WTC11 (cell line): ENCODE measurements at places on chromosomes 6 and 20. TPM values are rescaled to one million over a fixed set of nuclear protein-coding genes. Genes with fewer than 3 reads are reported as not detected.

DNA sequence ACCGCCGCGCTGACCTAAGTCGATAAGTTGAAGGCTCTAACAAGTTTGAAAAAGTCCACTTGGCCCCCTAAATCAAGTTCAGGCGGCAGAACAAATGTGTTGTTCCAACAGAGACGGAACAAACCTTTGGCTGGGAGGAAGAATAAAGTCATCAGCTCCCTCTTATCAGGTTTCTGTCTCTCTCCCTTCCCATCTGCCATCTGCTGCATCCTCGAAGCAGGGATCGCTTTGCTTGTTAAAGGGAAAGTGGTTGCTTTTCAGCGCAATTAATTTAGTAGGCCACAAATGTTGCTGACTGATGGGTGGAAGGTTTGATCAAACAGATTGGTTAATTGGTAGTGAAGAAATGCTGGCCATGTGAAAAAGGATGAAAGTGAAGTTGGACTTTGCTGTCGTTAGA is 64.3 kb downstream of the CDH4 start:
- no peak for DNase-seq
- H3K27me3 ChIP-seq: peaks cover 31% of the 10 kb centered on the region
- no peak overlapping the region for H3K27ac ChIP-seq
- peaks cover 3% of the 10 kb centered on the region; the same call in 1 of the 2 replicates for H3K4me1 ChIP-seq
- no peak overlapping the region for H3K4me3 ChIP-seq

DNA sequence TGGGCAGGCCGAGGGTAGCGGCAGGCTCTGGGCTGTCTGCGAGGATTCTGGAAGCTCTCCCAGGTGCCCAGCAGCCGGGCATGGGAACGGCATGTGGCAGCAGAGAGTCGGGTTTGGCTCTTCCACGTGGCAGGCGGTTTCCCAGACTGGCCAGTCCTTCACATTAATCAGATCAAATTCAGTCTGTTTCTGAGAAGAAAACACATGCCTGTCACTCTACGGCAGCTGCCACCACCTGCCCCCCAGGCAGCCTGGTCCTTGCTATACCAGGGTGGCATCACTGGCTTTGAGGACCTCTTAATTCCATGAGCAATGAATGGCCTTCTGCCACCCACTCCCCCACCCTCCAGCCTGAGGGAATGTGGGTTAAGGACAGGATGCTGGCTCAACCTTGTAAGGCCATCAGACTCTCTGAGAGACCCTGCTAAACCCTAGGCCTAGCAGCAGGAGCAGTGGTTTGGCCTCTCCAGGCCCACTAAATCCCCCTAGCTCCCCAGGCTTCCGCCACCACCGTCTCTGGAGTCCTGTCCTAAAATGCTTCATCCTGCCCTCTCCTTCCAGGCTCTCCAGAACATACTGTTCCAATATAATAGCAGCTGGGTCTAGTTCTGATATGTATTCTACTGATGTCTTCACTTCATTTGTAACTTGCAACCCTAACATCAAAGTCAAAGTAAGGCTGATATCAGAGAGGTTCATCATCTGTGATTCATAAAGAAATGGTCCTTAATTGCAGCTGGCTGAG is 47.8 kb downstream of the PLCG1 start:
- H3K4me3 ChIP-seq: no peak overlapping the region
- no peaks in the 10 kb centered on the region for H3K36me3 ChIP-seq
- H3K4me1 ChIP-seq: no peaks in the 10 kb centered on the region

GRCh38 chr6:150250826-150251225 is 108.0 kb downstream of the PPP1R14C start:
- peak; percentile 20 for DNase-seq
- no peak overlapping the region; the same call in 1 of the 2 replicates for H3K27ac ChIP-seq
- peaks cover 9% of the 10 kb centered on the region for H3K27me3 ChIP-seq
- peaks cover 16% of the 10 kb centered on the region for H3K4me1 ChIP-seq
- H3K4me3 ChIP-seq: no peak overlapping the region
- peaks cover 8% of the 10 kb centered on the region for H3K36me3 ChIP-seq

DNA sequence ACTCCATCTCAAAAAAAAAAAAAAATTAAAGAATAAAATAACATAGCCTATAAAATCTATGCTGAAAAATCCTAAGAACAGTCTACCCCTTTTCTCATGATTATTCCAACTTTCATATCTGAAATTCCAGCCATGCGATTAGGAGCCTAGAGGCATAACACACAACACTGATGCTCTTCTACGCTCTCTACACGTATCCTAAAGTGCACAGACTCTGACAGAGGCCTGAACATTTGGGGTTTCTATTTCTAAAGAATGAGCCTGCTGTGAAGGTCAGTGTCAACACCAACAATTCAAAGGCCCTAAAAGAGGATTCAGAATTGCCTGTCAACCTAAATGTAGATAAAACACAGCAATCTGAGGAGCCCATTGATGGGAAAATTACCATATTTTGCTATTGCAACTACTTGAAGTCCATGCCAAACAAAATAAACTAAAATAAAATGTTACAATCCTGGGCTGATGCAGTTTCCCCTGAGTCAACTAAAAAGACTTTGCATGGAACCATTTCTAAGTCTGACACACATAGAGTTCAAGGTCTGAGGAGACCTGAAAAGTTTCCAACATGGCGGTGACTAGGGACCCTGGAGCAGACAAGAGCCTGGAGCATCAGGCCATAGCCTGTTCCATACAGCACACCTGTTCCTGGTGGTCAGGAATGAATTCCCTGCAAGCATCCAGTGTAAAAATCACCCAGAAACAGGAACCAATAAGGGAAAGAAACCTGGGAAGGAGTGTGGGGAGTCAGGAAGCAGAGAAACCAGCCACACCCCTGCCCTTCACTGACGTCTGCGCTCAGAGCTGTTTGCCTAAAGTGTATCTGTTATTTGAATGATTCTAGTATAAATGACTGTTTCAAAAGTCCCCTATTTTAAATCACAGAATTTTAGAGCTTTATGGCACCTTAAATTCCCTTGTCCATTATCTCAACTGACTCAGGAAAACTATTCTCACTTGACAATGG is 11.8 kb downstream of the NINL start:
- no peak for DNase-seq
- peaks cover 9% of the 10 kb centered on the region for H3K36me3 ChIP-seq
- H3K27me3 ChIP-seq: no peaks in the 10 kb centered on the region

ADGRF4 gene
- not detected in 3 replicates for total RNA-seq

- no peak overlapping the region; the same call in 1 of the 2 replicates for H3K27ac ChIP-seq
- no peak overlapping the region for H3K4me3 ChIP-seq
- peaks cover 19% of the 10 kb centered on the region for H3K4me1 ChIP-seq
- no peaks in the 10 kb centered on the region; the same call in 1 of the 2 replicates for H3K27me3 ChIP-seq
- DNase-seq: no peak
- H3K36me3 ChIP-seq: no peaks in the 10 kb centered on the region
These were observed 7.0 kb downstream of the TMEM244 start for GRCh38 chr6:129853996-129854711.

GRCh38 chr20:57964011-57964862 is 254.4 kb upstream of the PMEPA1 start:
- H3K4me1 ChIP-seq: no peaks in the 10 kb centered on the region; the same call in 1 of the 2 replicates
- H3K4me3 ChIP-seq: no peak overlapping the region
- peaks cover 3% of the 10 kb centered on the region; the same call in 1 of the 2 replicates for H3K27me3 ChIP-seq
